ENCODE measurements at places on chromosomes 16 and 17.

GRCh38 chr17:47695429-47696376 lies 1.7 kb downstream of the TBKBP1 start:
- no peak for DNase-seq

DNA sequence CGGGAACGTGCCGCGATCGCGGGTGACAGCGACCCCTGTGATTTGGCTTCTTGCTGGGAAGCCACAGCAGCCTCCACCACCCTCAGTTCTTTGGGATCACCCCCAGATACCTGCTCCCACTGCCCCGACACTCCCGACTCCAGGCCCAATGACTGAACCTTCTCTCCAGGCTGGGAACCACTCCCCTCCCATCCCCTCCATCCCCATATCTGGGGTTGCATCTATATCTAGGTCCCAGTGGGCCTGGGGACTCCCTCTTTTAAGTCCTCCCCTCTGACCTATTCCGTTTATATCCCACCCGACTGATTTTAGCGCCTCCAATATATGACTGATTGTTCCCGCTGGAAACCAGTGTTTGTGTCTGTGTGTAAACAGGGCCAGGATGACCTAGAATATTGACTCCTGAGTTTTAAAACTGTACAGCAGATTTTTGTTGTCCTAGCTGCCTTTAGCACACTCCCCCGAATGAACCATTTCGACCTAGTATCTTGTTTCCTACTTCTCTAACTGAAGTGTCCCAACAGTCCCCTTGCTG lies 667 bp downstream of the PSMD3 start:
- no peak for DNase-seq

- no peak for DNase-seq
These were observed 38.9 kb downstream of the MRTFB start for GRCh38 chr16:14109782-14110727.

DNA sequence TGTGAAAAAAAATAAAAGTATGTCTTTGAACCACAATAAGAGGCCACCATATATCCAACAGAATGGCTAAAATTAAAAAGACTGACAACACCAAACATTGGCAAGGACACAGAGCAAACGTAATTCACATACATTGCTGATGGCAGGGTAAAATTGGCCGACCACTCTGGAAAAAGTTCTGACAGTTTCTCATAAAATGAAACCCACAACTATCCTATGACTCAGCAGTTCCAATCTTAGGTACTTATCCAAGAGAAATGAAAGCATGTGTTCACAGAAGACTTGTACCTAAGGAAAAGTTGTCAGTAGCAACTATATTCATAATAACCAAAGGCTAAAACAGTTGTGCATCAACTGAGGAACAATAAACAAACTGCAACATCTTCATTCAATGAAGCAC lies 357.3 kb upstream of the XYLT1 start:
- DNase-seq = no peak

DNA sequence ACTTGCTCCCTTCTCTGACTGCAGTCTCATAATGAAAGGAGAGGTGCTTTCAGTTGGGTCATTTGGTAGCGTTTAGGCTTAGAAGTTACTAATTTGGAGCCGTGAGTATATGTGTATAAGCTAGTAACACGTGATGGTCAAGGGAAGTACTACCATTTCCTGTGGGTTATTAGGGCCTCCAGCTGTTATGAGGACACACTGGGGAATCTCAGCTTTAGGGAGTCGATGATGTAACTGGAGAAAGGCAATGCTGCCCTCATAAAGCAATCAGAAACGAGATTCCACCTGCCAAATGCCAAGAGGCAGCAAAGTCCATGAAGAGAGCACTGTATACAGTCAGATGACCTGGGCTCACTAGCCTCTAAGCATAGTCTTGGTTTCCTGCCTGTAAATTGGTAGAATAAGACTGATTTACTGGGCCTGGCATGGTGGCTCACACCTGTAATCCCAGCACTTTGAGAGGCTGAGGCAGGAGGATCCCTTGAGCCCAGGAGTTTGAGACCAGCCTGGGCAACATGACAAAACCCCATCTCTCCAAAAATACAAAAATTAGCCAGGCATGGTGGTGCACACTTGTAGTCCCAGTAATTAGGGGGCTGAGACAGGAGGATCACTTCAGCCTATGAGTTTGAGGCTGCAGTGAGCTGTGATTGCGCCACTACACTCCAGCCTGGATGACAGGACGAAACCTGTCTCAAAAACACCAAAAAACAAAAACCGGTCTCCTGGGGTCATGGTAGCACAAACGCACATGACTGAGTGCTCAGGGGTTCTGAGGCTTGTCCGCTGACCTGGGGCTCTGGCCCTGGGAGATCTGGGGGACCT lies 53.0 kb downstream of the SF3B3 start:
- peak; percentile 83 for DNase-seq

DNA sequence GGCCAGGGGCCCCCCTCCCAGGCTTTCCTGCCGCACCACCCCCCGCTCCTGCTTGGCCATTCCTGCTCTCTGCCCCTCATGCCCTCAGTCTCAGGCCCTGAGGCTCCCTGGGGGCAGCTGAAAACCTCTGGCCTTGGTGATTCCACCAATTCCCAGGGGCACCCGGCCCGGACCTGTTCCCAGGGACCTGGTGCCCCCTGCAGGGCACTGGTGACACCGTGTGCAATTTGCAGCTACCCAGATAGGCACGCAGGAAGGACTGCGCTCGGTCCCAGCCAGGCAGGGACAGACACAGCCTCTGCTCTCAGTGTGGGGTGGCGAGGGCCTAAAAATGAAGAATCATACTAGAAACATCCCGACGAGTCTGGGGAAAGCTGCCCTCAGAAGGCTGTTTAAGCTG lies 13.4 kb downstream of the WFDC1 start:
- DNase-seq = peak; percentile 78

GRCh38 chr17:49224198-49224996 lies 6.2 kb downstream of the PHOSPHO1 start:
- no peak for DNase-seq

GRCh38 chr17:3914312-3914670 lies 2.0 kb downstream of the P2RX1 start:
- DNase-seq = no peak

- DNase-seq = no peak
These were observed 57.1 kb downstream of the CYTH1 start for GRCh38 chr17:78724999-78725398.

DNA sequence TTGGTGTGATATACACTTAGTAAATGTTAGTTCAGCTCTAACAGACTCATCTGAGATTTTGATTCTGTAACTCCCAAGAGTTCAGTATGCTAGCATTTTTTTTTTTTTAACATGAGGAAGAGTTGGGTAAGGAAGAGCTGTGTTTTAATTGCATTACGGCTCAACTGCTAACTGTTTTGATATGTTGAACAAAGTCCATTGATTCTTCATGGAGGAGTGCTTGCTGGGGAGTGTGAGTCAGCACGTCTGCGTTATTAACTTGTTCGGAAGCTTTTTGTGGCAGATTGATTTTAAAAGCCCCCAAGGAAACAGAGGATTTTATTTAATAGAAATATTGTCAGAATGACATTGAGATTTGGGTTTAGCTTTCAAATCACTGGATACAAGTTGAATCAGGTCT lies 45.8 kb downstream of the PITPNC1 start:
- no peak for DNase-seq

DNA sequence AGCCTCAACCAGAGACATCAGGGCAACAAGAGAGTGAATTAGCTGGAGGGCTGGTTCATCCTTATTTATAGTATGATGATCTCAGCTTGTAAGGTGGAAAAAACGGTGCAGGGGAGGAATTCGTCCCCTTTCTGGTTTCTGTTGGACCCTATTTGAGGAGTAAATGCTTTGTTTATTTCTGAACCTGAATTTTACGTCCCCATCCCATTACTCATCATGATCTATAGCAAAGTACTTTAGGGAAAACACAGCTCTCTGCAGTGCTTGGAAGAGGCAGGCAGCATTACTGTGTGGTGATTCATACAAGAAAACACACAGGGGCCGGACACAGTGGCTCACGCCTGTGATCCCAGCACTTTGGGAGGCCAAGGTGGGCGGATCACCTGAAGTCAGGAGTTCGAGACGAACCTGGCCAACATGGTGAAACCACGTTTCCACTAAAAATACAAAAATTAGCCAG lies 8.0 kb upstream of the VAT1L start:
- peak; percentile 91 for DNase-seq

- no peak for DNase-seq
These were observed 257.3 kb downstream of the CA10 start for GRCh38 chr17:51901242-51901641.

- no peak for DNase-seq
These were observed 12.7 kb downstream of the TERF2IP start for GRCh38 chr16:75660321-75660720.

- no peak for DNase-seq
These were observed 6.2 kb downstream of the SMCR8 start for GRCh38 chr17:18321309-18321708.

DNA sequence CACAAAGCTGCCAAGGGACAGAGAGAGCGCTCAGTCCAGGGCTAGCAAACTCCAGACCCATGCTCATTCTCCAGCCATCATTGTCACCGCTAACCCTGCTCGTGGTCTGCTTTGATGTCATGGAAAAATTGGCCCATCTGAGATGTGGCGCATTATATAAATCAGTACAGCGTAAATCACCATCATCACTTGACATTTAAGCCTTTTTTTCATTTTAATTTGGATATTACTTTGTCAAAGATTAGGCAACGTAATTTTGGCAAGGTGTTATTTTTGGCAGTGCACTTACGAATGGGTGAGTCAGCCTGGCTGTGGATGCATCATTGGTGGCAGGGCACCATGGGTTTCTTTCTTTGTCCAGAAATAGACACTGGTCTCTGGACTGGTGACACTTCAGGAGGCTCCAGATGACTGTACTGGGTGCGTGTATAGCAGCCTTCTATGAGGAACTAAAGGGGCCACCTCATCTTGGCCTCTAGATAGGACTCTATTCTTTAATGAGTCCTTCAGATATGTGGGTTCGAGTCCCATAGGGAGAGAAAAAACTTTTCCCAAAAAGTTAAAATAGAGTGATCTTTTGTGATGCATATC lies 166.3 kb downstream of the MSI2 start:
- DNase-seq = no peak

GRCh38 chr17:73474370-73474988 lies 162.7 kb upstream of the CDC42EP4 start:
- peak; percentile 42 for DNase-seq
